ENCODE measurements at places on chromosomes 13 and 19.

DNA sequence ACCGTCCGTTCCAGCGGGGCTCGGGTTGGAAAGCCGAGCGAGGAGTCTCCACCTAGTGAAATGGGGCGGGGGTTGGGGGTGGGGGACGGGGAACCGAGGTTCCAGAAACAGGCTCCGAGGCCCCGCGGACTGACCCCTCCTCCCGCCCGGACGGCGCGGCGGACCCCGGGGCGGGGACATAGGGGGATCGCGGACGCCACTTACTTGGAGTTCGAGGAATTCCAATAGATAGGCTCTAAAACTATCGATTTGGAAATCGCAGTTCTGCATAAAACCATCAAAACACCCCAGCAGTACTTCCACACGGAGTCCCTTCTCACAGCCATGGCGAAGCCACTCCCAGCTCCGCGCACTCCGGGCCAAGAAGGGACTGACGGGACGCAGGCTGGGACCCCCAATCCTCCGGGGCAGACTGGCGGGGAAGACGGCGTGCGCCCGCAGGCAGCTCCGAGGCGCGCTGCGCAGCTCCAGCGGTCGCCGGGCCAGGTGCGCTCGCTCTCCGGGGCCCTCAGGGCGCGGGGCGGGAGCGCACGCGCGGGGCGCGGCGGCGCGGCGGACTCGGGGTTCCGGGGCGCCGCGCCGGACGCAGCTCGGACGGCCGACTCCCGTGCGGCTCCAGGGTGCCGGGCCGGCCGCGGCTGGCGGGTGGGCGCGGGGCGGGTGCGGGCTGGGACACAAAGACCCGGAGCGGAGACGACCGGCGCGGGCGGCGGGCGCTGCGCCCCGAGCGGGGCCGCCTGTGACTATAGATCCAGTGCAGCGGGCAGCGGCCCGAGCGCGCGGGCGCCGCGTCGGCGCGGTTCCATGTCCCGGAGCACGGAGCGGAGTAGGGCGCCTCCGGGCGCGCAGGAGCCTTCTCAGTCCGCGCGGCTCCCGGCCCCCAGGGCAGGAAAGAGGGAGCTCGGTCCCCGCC is 567 bp downstream of the EFNB2 start:
- no peak for DNase-seq

GRCh38 chr19:10113592-10113963 is 2.1 kb downstream of the P2RY11 start:
- no peak for DNase-seq

- DNase-seq = no peak
Measured at GRCh38 chr19:18906605-18907519, 10.9 kb upstream of the CERS1 start.

DNA sequence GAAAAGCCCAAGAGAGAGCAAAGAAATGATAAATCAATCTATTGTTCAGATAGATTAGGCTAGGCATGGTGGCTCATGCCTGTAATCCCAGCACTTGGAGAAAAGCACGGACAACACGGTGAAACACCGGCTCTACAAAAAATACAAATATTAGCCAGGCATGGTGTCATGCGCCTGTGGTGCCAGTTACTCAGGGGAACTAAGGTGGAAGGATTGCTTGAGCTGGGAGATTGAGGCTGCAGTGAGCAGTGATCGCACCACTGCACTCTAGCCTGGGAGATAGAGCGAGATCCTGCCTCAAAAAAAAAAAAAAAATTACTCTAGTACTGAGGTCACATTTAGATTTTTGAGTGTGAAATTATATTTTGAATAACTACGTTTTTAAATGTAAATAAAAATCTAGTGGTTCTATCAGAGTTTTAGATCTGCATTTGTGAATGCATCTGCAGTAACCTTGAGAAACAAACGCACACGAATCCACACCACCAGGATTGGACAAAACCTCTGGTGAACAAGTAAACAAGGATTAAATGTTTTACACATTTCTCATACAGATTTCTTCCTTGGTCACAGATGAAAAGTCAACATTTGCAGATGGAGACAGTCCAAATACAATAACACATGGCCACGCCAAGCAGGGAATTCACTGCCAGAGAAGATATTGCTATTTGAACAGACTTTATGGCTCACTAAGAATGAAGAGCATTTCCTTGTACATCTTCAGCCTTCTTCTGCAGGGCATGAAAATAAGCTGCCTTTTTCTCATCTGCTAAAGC is 917.6 kb downstream of the PCDH9 start:
- DNase-seq = peak; percentile 19

GRCh38 chr19:12350185-12350889 is 15.1 kb downstream of the ZNF442 start:
- no peak for DNase-seq

DNA sequence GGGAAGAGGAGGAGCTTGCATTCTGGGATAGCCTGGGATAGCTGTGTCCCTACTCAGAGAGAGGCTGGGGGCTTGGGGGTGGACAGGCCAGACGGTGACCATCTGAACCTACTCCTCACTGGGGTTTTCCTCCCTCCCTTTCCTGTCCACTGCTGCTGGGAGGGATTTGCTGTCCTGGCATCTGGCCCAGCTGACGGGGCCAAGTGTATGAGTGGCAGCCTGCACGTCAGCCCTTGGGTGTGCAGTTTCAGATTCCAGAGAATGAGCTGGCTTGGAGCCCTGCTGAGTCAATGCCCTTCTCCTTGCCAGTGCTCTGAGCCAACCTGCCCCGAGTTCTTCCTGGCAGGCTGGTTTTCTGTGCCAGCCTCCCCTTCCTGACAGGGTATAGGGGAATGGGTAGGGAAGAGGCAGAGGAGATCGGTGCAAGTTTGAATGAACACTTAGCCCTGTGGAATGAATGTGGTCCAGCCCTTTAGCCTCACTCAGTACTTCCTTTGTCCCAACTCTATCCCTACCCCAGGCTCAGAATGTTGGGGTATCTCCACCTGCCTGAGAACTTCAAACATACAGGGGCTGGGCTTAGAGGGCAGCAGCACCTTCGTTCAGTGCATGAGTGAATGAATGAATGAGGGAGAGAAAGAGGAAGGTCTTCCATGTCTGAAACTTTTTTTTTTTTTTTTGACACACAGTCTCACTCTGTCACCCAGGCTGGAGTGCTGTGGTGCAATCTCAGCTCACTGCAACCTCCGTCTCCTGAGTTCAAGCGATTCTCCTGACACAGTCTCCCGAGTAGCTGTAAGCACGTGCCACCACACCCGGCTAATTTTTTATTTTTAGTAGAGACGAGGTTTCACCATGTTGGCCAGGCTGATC is 1.8 kb upstream of the ANGPTL4 start:
- peak; percentile 90 for DNase-seq

GRCh38 chr13:23427342-23427843 is 6.1 kb downstream of the SACS start:
- DNase-seq = peak; percentile 93

DNA sequence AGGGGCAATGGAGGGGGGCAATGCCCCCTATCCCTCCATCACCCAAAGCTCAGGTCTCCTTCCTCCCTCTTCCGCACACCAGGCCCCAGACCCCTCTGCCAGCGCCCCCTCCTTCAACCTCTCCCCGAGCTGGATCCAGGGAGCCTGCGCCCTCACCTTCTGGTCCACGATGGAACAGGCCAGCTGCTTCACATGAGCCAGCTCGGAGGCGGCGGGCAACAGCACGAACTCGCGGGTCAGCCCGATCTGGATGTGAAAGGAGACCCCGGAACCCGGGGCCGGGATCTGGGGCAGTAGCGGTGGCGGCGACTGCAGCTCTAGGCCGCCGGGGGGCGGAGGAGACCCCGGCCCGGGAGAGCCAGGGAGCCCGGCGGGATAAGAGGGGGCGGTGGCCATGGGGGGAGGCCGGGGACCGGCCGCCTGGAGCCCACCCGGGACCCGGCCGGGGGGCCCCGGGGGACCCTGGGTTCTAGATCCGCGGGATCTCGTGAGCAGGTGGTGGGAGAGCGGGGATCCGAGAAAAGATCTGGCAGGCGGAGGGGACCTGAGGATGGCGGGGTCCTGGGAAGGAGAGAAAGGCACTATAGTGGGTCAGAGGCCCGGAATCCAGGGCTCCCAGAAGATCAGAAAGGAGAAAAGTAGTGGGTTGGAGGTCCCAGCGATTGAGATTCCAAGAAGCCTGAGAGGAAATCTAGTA is 791 bp downstream of the PRKD2 start:
- DNase-seq = no peak

DNA sequence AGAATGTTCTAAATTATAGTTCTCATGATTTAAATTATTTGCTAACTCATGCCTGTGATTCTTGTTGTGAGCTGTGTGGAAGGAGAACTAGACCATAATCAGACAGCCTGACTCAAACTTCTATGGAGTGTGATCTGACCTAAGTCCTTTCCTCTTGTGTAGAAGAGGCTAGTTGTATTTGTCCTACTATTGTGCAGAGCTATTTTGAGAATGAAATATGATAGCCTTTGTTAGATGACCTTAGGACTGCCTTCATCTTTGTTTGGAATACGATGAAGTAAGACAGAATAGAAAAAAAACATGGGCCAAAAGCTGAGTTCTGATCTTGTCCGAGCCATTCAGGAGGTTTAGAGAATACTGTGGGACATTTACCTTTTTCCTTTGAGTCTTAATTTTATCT is 119.4 kb downstream of the STOML3 start:
- DNase-seq = no peak

- no peak for DNase-seq
Measured at GRCh38 chr13:102561933-102562332, 34.9 kb upstream of the TPP2 start.

Measured in GM04503 (cell line).